ENCODE measurements at places on chromosomes 12 and 14.

DNA sequence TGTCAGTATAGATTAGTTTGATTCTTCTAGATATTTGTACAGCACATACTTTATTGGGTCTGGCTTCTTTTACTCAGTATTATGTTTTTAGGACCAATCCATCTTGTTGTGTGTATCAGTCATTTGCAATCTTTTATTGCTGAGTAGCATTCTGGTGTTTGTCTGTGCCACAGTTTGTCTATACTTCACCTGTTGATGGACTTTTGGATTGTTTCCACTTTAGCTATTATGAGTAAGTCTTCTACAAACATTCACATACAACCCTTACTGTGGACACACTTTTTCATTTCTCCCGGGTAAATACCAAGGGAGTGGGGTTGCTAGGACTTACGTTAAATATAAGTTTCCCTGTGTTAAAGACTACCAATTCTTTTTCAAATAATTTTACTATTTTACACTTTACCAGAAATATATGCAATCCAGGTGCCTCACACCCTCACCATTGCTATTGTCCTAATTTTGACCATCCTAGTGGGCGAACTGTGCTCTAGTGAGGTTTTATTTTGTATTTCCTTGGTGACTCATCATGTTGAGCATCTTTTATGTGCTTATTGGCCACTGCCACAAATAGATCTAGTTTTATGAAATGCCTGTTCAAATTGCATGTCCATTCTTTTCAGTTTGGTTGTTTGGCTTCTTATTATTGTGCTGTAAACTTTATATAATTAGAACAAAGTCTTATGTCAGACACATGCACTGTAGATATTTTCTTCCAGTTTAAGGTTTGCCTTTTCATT lies 304.7 kb upstream of the TMTC1 start:
- no peak for DNase-seq

- DNase-seq, result no peak
Measured at GRCh38 chr14:77065851-77066577, 32.0 kb upstream of the CIPC start.

GRCh38 chr12:6936636-6937480 lies 6.8 kb upstream of the RNU7-1 start:
- no peak for DNase-seq

DNA sequence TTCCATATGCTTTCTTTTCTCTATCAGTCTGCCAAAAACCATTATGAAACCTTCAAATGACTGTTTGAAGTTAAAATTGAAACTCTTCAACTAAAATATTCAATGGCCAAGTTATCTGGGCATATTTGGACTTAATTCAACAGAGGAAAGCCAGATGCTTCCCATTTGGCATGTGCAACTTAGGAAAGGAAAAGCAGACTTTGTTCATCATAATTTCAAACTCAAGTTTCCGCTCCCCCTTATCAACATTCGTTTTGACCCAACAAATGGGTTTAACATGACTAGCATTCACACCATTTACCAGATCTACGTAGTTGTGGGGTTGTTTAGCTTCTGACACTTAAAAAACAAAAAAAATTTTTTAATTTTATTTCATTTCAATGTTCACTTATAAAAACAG lies 75.7 kb downstream of the PLEKHG7 start:
- no peak for DNase-seq

- no peak for DNase-seq
Measured at GRCh38 chr12:93902192-93902591, 225.0 kb downstream of the CRADD start.

DNA sequence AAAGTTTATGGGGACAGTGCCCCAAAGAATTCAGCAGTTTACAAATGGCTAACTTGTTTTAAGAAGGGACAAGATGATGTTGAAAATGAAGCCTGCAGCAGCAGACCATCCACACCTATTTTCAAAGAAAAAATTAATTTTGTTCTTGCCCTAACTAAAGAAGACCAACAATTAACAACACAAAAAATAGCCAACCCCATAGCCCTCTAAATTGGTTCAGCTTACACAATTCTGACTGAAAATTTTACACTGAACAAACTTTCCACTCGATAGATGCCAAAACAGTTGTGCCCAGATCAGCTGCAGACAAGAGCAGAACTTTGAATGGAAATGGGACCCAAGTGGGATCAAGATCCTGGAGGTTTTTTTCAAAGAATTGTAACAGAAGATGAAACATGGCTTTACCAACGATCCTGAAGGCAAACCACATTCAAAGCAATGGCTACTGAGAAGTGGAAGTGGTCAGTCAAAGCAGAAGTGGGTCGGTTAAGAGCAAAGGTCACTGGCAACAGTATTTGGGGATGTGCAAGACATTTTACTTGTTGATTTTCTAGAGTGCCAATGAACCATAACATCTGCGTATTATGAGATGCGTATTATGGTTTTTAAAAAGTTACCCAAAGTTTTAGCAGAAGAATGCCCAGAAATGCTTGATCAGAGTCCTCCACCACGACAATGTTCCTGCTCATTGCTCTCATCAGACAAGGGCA lies 30.0 kb downstream of the SLC39A9 start:
- DNase-seq, result no peak

DNA sequence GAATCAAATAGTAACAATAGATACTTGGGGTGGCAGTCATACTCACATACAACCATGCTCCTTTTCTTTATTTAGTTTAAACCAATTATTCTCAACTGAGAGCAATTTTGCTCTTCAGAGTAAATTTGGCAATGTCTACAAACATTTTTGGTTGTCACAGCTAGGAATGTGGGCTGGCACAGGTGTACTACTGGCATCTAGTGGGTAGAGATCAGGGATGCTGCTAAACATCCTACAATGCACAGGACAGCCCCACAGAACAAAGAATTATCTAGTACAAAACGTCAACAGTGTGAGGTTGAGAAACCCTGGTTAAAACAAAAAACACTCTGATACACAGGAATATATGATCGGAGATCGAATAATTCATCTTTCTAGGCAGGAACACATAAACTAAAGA lies 186.5 kb downstream of the NELL2 start:
- DNase-seq, result no peak

GRCh38 chr12:111304642-111305071 lies 64.2 kb downstream of the PHETA1 start:
- DNase-seq, result no peak

- no peak for DNase-seq
Measured at GRCh38 chr12:124230789-124231188, 64.1 kb upstream of the RFLNA start.

DNA sequence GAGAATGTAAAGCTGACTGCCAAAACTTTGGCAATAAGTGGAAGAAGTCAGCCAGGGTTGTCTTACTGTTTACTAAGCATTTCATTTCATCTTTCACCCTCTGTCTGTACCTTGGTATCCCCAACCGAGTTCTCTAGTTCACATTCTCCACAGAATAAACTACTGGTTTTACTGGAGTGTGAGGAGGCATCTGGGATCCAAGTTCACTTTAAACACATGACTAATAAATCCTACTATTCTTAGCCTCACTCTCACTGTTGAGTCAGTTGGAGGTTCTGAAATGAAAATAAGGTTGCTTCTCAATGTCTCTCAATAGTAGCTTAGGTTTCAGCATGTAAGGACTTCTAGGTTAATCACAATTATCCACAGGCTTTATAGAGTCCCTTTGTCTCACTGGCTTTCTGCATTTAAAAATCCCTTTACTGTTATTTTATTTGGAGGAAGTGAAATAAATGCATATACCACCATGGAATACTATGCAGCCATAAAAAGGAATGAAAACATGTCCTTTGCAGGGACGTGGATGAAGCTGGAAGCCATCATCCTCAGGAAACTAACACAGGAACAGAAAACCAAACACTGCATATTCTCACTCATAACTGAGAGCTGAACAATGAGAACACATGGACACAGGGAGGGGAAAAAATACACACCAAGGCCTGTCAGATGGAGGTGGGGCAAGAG lies 95.8 kb downstream of the EPS8 start:
- no peak for DNase-seq

DNA sequence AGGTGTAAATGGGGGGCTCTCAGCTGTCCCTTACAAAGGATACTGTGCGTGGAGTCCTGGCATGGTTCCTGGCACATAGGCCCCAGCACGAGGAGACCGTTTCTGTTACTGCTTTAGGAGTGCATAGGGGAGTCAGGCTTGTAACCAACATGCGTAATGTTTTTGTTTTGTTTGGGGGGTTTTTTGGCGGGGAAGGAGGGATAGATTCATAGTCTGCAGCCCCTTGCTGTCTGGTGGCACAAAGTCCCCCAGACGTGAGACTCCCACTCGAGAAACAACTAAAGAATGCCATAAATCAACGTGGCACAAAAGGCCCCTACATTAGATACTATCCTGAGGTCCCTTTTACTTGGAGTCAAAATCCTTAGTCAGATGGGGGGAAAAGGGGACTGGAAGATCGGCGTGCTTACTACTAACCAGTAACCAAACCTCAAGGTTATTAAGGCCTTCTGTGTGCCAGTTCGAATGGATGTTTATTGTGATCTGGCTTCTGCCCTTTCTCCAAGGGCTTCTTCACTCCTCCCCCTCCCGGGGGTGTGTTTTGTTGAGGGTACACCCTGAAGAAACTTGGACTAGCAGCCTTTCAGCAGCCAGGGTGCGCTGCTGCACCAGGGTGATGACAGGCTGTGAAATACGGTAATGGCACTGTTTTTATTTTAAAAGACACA lies 874 bp downstream of the ISCU start:
- peak; percentile 68 for DNase-seq

GRCh38 chr12:65490250-65490649 lies 211.8 kb downstream of the MSRB3 start:
- no peak for DNase-seq
